GM12878 (cell line): ENCODE measurements at places on chromosomes 7 and 10. TPM values are rescaled to one million over a fixed set of nuclear protein-coding genes. Genes with fewer than 3 reads are reported as not detected.

DNA sequence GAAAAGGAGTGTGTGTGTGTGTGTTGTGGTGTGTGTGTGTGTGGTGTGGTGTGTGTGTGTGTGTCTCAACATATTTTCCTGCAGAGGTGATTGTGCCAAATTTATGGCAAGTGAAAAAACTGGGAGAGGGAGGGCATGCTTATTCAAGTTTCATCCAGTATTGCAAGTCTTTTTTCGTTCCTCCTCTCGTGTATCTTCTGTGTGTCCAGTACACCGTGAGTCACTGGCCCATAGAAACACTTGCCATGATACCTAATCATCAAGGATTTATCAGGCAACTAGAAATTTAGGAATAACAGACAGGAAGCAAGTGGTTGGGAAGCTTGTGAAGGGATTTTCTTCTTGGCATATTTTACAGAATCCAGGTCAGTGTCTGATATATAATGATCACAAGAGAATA lies 820.5 kb downstream of the GATA3 start:
- no peak overlapping the region for H3K4me3 ChIP-seq
- no peaks in the 10 kb centered on the region for H3K4me1 ChIP-seq
- no peak overlapping the region for H3K27ac ChIP-seq
- no peak for DNase-seq
- H3K27me3 ChIP-seq, result no peaks in the 10 kb centered on the region

GRCh38 chr10:119469846-119470245 lies 72.7 kb downstream of the RGS10 start:
- H3K4me3 ChIP-seq, result no peak overlapping the region
- no peaks in the 10 kb centered on the region for H3K27me3 ChIP-seq
- no peaks in the 10 kb centered on the region for H3K36me3 ChIP-seq
- H3K27ac ChIP-seq, result no peak overlapping the region

DNA sequence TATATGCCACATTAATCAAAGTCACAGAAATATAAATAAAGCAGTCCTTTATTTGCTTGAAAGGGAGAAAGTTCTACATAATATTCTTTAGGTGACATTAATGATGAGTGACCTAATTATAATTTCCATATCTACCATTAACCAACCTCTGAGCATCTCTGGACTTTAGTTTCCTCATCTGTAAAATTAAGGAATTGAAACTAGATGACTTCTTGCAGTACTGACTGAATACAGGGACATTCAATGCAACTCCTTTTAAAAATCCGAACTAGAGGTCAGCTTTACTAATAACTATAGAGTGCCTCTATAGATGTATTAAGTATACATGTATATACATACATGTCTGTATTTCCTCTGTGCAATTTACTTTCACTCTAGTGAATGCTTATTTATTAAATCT lies 3.9 kb downstream of the FMC1 start:
- H3K36me3 ChIP-seq, result no peaks in the 10 kb centered on the region
- no peak overlapping the region for H3K27ac ChIP-seq
- H3K4me3 ChIP-seq, result no peak overlapping the region
- no peak for DNase-seq
- no peaks in the 10 kb centered on the region for H3K4me1 ChIP-seq

DNA sequence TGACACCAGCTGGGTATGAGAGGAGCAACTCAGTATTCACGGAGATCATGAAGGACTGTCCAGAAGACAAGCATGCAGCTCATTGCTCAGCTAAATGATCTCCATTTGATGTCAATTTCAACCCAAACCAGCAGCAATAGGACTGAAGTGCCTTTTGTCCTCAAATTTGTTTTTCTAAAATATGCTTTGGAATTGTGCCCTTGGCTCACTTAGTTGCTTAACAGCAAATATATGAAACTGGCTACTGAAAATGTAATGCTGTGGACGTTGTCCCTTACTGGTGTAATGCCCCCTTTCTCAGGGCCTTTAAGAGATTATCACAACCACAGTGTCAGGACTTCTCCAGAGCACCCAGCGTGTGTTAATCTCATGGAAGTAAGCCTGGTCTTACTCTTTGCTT lies 236.2 kb downstream of the SKIDA1 start:
- no peak for DNase-seq
- no peaks in the 10 kb centered on the region for H3K27me3 ChIP-seq
- H3K27ac ChIP-seq, result no peak overlapping the region
- no peak overlapping the region for H3K4me3 ChIP-seq
- H3K4me1 ChIP-seq, result no peaks in the 10 kb centered on the region

DNA sequence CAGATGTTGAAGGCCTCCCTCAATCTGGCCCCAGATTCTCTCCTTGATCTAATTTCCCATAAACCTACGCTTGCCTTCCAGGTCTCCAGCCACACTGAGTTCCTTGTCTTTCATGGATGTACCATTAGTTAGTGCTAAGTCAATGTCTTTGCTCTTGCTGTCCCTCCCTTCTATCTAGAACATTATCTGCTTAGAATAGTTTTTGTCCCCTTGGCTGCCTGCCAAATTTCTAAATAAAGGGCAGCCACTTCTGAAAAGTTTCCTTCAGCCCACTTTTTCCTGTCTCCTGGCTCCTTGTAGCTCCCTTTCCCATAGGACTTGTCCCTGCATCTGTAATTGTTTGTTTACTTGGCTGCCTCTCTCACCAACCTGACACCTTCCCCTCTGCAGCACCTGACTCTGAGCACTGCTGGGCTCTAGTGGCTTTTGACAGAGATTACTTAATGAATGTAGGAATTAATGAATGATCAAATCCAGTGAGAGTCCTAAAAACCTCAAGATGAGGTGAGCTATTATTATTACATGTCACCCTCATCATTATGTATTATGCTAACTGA lies 58.3 kb downstream of the CXCL12 start:
- no peak overlapping the region for H3K4me3 ChIP-seq

GRCh38 chr10:62811159-62811875 lies 4.8 kb downstream of the EGR2 start:
- peak overlapping the region; percentile 25; the same call in 1 of the 2 replicates for H3K4me3 ChIP-seq
- H3K36me3 ChIP-seq, result no peaks in the 10 kb centered on the region
- peaks cover 20% of the 10 kb centered on the region for H3K4me1 ChIP-seq
- peak overlapping the region; percentile 42; the same call in 1 of the 2 replicates for H3K27ac ChIP-seq
- DNase-seq, result peak; percentile 85

DNA sequence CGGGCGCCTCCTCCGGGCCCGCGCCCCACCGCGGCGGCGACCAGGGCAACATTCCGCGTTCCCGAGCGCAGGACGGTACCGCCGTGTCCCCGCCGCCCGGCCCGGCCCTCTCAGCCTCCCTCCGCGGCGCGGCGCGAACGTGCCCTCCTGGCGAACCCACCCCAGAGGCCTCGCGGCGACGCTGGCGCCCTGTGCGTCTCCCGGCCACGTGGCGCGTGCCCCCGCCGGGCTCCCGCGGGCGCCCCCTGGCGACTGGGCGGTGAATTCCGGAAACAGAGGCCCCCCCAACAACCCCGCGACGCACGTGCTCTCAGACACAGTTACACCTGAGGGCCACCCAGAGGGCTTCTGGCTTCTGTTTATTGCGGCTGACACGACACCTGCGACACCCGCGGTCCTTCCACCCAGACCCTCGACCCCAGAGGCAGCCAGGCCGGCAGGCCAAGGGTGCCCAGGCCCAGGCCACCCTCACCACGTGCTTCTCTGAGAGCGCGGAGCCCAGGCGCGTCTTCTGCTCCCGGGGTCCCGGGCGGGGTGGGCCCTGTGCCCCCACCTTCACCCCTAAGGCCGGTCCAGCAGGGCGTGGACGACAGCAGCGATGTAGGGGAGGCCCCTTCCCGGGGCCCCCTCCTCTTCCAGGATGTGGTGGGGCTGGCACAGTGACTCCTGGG lies at the start of gene SAP25:
SAP25 (minus strand) TSS at position 210 of the 671 bp plus-strand sequence; CDS start at position 52, 158 bp downstream.
- H3K36me3 ChIP-seq, result no peaks in the 10 kb centered on the region; the same call in 1 of the 2 replicates
- peaks cover 22% of the 10 kb centered on the region for H3K4me1 ChIP-seq
- H3K27me3 ChIP-seq, result no peaks in the 10 kb centered on the region
- no peak within 1 kb of the TSS for H3K4me3 ChIP-seq

- H3K36me3 ChIP-seq, result no peaks in the 10 kb centered on the region
- peak overlapping the region; percentile 68 for H3K27ac ChIP-seq
- H3K4me3 ChIP-seq, result no peak overlapping the region
- no peaks in the 10 kb centered on the region for H3K27me3 ChIP-seq
Observed at GRCh38 chr7:37344886-37345579, 103.6 kb downstream of the ELMO1 start.

DNA sequence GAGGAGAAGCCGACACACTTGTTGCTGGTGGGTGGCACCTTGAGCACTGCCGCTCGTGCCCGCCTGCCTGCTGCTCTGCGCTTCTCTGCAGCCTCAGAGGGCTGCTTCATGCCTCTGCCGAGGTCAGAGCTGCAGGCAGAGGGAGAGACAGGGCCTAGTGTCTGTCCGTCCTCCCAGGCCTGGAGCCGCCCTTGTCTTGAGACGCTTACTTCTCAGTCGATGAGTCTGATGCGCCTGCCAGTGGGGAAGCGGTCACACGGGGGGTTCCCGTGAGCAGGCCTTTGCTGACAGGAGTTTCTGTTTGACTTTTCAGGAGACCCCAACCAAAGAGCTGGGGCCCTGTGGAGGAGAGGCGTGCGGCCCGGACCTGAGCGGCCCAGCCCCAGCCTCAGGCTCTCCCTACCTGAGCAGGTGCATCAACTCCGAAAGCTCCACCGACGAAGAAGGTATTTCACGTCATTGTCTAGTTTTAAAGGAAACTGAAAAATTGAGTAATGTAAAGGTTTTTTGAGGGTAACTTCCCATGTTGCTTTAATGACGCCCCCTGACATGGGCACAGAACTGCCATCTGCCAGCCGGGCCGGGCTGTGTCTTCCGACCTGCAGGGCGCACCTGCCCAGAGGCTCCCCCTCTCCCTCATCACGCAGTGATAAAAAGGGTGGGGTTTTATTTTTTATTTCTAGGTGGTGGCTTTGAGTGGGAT lies 7.8 kb upstream of the BHLHA15 start:
- no peaks in the 10 kb centered on the region for H3K27me3 ChIP-seq
- peak overlapping the region; percentile 54; the same call in 1 of the 2 replicates for H3K4me3 ChIP-seq
- peak overlapping the region; percentile 58 for H3K27ac ChIP-seq
- no peak for DNase-seq

GRCh38 chr10:6212806-6213205 lies 10.1 kb downstream of the PFKFB3 start:
- H3K4me1 ChIP-seq, result no peaks in the 10 kb centered on the region
- no peak overlapping the region for H3K27ac ChIP-seq
- no peak for DNase-seq

DNA sequence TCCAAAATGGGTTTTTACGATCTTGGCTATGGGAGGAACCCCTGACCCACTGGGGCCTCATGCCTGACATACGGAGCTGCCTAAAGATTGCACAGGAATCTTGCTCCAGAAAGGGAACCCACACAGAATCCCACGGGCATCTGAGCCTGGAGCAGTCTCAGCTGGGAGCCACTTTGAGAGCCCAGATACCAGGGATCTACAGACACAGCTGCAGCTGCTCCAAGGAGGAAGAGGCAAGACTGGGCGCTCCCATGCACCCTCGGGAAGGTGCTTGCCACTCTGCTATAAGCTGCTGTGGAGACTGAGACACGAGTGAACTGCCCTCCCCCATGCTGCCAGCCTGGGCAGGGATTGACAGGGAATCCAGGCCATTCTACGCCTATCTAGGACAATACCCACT lies 202.5 kb downstream of the REEP3 start:
- DNase-seq, result no peak
- H3K4me1 ChIP-seq, result no peaks in the 10 kb centered on the region
- no peak overlapping the region for H3K4me3 ChIP-seq
- H3K36me3 ChIP-seq, result no peaks in the 10 kb centered on the region

- DNase-seq, result no peak
- H3K4me3 ChIP-seq, result no peak overlapping the region
Observed at GRCh38 chr10:122112625-122113160, 123.7 kb downstream of the TACC2 start.

- H3K4me1 ChIP-seq, result no peaks in the 10 kb centered on the region
- no peaks in the 10 kb centered on the region for H3K36me3 ChIP-seq
- H3K27me3 ChIP-seq, result no peaks in the 10 kb centered on the region
- DNase-seq, result no peak
- H3K27ac ChIP-seq, result no peak overlapping the region
- H3K4me3 ChIP-seq, result no peak overlapping the region
Observed at GRCh38 chr7:432933-433332, 86.7 kb downstream of the PDGFA start.

GRCh38 chr7:105721571-105722104 lies 140.3 kb upstream of the EFCAB10 start:
- no peaks in the 10 kb centered on the region for H3K36me3 ChIP-seq
- no peak overlapping the region for H3K27ac ChIP-seq
- no peak for DNase-seq
- H3K4me1 ChIP-seq, result no peaks in the 10 kb centered on the region
- peaks cover 3% of the 10 kb centered on the region for H3K27me3 ChIP-seq

GRCh38 chr10:87842220-87842641 lies 21.1 kb downstream of the KLLN start:
- DNase-seq, result no peak
- H3K4me3 ChIP-seq, result no peak overlapping the region
- H3K27me3 ChIP-seq, result no peaks in the 10 kb centered on the region
- peak overlapping the region; percentile 14 for H3K27ac ChIP-seq

DNA sequence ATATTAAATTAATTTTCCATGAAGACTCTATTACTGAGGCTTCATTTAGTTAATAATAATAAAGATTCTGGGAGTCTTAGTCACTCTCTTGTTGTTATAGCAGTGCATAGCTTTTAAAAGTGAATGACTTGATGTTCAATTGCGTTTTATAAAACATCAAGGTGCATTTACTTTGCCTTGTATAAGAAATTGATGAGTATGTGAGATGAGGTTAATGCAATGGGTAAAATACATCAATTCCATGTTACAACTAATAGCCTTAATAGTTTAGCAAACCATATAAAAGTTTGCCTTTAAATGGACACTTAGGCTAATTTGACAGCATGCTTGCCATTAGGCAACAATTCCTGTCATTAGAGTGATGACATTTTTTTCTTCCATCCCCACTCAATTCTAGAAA lies 173.6 kb upstream of the TEX47 start:
- H3K36me3 ChIP-seq, result no peaks in the 10 kb centered on the region
- H3K4me3 ChIP-seq, result no peak overlapping the region
- H3K27me3 ChIP-seq, result no peaks in the 10 kb centered on the region
- DNase-seq, result no peak
- H3K4me1 ChIP-seq, result no peaks in the 10 kb centered on the region

- H3K4me1 ChIP-seq, result no peaks in the 10 kb centered on the region
- no peak overlapping the region for H3K4me3 ChIP-seq
- no peak for DNase-seq
- H3K27ac ChIP-seq, result no peak overlapping the region
- H3K36me3 ChIP-seq, result no peaks in the 10 kb centered on the region
Observed at GRCh38 chr7:158252837-158253669, 334.6 kb downstream of the PTPRN2 start.

The TWIST1 gene
- not detected in 2 replicates for total RNA-seq

The GIMAP7 gene
- 3.4 and 3.9 TPM in 2 replicates for total RNA-seq

The PRSS2 gene
- total RNA-seq, result 28.8 and 35.7 TPM in 2 replicates

The LEP gene
- total RNA-seq, result not detected in 2 replicates
